Immature natural killer cell (primary cell): ENCODE measurements at places on chromosomes 4 and X. TPM values are rescaled to one million over a fixed set of nuclear protein-coding genes. Genes with fewer than 3 reads are reported as not detected.

Gene PPARGC1A
- not detected for polyA plus RNA-seq

Gene CYSLTR1
- 23.4 TPM for polyA plus RNA-seq

- DNase-seq = no peak
These were observed 120.6 kb upstream of the MID1 start for GRCh38 chrX:10741003-10741402.

- no peak for DNase-seq
These were observed 32.4 kb upstream of the HMX1 start for GRCh38 chr4:8904041-8904501.

DNA sequence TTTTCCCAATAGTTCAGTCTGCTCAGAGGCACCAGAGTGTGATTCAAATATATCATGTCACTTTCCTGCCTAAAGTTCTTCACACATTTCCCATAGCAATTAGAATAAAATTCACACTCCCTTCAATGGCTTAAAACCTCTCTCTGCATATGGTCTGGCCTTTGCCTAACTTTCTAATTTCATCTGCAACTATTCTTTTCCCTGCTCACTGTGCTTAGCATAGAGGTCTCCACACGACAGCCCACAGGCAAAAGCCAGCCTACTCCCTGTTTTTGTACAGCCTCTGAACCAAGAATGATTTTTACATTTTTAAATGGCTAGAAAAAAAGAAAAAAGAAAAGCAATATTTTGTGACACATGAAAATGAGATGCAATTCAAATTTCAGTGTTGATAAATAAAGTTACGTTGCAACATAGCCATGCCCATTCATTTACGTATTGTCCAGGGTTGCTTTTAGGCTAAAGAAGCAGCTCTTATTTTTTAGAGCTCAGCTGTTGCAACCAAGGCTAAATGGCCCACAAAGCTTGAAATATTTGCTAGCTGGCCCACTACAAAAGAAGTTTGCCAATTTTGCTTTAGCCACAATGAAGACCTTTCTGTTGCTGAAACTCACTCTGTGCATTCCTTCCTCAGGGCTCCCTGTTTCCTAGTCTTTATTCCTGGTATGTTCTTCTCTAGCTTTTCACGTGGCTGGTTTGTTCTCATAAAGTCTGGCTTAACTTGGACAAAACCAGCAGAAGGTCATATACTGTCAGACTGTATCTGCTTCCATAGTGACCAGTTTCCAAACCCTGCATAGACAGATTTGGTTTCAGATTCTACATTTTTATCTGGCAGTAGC is 26.6 kb upstream of the IRF2 start:
- DNase-seq = no peak

- no peak for DNase-seq
These were observed 209.5 kb upstream of the PACRGL start for GRCh38 chr4:20490734-20491133.

GRCh38 chr4:73103799-73104503 is 34.4 kb upstream of the COX18 start:
- DNase-seq = no peak

GRCh38 chr4:79645942-79646341 is 237.9 kb upstream of the GK2 start:
- no peak for DNase-seq

DNA sequence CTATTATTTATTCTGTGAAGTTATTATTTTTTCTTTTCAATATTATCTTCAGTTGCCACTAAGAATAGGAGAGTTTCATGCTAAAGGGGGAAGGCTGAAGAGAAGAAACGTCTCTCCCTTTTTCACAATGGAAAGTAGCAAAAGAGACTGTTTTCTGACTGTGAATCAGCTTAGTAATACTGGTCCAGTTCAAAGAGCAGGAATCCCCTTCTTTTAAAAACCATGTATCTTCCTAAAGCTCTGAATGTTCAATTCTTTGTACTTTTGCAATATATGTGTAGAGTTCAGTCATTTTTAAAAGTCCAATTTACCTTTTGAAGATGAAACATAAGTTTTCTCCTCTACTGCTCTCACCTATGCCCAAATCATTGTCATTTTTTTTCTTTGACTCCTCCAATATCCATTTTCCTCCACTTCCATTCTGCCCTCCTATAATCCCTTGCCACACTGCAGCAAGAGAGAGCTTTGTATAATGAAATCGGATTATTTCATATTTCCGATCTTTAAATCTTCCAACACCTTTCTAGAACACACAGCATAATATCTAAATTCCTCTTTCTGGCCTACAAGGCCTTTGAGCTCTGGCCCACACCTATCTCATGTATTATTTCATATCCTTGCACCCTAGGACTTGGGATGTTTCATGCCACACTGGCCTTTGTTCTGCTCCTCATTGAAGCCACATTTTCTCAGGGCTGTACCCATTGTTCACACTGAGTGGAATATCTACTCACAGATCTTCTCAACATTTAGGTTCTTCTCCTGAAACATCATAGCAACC is 195.3 kb downstream of the CAMK2D start:
- DNase-seq = no peak

- no peak for DNase-seq
These were observed 87.6 kb downstream of the MRPL1 start for GRCh38 chr4:77950203-77950602.

DNA sequence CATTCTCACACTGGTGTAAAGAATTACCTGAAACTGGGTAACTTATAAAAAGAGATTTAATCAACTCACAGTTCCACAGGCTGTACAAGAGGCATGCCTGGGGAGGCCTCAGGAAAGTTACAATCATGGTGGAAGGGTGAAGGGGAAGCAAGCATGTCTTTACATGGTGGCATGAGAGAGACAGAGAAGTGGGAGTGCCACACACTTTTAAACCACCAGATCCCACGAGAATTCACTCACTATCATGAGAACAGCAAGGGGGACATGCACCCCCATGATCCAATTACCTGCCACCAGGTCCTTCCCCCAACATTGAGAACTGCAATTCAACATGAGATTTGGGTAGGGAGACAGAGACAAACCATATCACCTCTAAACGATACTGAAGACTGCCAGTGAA is 23.0 kb downstream of the EPGN start:
- no peak for DNase-seq

- DNase-seq = no peak
These were observed 3.8 kb downstream of the ZFX start for GRCh38 chrX:24153178-24153795.

- peak; percentile 95 for DNase-seq
These were observed at the start of the genes FANCB and MOSPD2 for GRCh38 chrX:14872851-14873675. TSS of gene FANCB (minus strand) at chrX:14873069. CDS start at chrX:14865510, 7,559 bp downstream. TSS of gene MOSPD2 (plus strand) at chrX:14873421. CDS start at chrX:14873529, 108 bp downstream.

DNA sequence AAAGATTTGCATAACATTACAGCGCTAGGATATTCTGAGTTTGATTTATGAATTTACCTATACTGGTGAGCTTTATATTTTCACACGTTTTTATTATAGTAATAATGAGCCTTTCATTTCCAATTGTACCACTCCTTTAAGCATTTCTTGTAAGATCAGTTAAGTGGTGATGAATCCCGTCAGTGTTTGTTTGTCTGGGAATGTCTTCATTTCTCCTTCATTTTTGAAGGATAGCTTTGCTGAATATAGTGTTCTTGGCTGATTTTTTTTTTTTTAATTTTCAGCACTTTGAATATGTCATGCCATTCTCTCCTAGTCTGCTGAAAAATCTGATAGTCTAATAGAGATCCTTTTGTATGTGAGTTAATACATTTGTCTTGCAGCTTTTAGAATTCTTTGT is 70.1 kb downstream of the IL15 start:
- DNase-seq = no peak

GRCh38 chr4:14269824-14270223 is 642.3 kb upstream of the BOD1L1 start:
- DNase-seq = no peak

GRCh38 chr4:25834411-25835107 is 28.2 kb downstream of the SEL1L3 start:
- DNase-seq = no peak

- DNase-seq = no peak
These were observed 3.0 kb upstream of the NXT2 start for GRCh38 chrX:109533631-109534030.
